ENCODE measurements at places on chromosomes 4 and X.
A peak's percentile ranks its signal among the peaks of the same experiment; 100 is the strongest.

GRCh38 chr4:98864560-98864959 is 64.4 kb downstream of the EIF4E start:
- no peak for DNase-seq

DNA sequence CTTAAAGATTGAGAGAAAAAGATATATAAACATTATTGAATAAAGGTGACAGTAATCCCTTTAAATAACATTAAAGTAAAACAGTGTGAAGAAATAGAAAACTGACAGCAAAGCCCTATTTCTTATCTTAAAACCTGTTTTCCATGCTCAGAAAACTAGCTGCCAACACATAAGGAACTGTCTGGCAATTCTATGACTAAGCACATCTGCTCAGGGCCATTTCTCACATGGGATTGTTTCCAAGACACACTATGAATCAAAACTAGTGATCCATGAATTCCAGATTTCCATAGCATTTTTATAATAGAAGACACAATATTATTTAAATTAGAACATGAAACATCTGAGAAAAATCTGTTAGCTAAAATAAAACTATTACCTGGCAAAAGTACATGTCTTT is 113.4 kb downstream of the SCLT1 start:
- DNase-seq: peak; percentile 25

GRCh38 chrX:153684467-153685155 is 3.1 kb upstream of the SLC6A8 start:
- no peak for DNase-seq

DNA sequence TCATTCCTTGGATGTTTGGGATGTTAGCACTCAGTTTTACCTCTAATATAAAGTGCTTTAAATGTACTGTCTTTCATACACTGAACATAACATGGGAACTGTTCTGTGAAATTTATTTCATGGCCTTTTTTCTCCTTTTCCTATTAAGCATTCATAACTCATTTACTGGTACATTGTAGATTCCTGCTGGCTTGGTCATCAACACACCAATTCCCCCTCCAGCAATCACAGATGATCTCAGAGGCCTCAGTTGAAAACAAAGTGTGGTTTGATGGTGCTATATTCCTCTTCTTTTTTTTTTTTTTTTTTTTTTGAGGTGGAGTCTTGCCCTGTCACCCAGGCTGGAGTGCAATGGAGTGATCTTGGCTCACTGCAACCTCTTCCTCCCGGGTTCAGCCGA is 61.9 kb upstream of the FAM47B start:
- DNase-seq: no peak

DNA sequence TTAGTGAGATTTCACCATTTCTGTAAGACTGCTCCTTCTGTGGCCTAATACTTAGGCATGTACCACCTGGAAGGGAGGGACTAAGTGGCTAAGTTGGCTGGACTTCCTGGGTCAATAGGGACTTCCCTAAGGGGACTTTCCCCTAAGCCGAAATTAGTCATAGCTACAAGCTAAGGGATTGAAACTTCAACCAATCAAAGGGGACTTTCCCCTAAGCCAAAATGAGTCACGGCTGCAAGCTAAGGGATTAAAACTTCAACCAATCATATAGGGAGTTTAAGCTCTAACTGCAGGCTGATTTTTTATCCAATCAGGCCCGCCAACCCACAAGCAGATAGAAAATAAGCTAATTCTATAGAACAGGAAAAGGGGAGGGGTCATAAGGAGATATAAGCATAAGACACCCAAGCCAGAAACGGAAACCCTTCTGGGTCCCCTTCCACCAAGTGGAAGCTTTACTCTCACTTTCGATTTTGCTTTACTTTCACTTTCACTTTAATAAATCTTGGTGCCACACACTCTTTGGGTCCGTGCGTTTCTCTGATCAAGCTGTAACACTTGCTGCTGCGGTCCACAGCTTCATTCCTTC is 382.8 kb downstream of the KLHL4 start:
- no peak for DNase-seq

DNA sequence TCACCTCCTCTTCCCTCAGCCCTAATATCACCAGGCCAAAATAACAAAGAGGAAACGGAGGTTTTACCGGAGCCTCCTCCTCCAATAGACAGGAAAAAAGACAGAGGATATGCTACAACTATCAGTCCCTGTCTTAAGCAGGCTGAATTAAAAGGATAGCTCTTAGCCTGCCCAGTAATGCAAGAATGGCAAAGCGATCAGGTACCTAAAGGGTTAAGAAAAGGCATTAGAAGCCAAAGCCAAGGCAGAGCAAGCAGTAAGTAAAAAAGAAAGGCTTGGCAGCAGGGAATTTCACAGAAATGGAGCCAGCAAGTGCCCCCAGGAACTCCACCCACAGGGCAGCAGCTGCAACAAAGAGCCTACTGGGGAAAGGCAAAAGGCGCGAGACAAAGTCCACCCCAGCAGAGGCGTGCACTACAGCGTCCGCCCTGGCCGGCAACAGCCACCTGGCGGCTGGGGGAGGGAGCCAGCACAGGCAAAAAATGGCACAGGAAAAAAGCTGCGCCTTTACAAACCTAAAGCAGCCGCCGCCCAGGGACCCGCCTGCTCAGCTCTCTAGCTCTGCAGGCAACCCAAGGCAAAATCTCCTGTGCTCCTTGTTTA is 220.6 kb upstream of the ZC4H2 start:
- peak; percentile 11 for DNase-seq

DNA sequence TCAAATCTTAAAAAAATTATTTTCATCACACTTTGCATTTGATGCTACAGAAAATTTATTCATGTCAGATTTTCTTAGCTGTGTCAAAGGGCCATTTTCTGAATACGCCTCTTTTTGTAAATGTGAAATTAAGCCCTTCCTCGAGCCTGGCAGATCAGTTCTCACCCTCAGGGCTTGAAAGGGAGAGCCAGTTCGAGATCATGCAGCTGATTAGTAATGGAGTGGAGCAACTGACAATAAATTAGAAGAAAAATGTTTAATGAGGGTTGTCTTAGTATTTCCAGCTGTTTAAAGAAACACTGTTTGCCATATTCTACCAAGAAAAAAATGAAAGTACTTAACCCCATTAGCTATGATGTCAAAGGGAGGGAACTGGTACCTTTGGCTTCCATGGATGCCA is 28.7 kb downstream of the CC2D2A start:
- no peak for DNase-seq

- DNase-seq: no peak
Measured at GRCh38 chr4:168893807-168894206, 116.2 kb downstream of the CBR4 start.

GRCh38 chr4:6901669-6902317 is 7.8 kb upstream of the TBC1D14 start:
- no peak for DNase-seq

- peak; percentile 36 for DNase-seq
Measured at GRCh38 chrX:20218836-20219505, 47.7 kb downstream of the RPS6KA3 start.

GRCh38 chr4:76733068-76733771 is 164.7 kb downstream of the SOWAHB start:
- no peak for DNase-seq

DNA sequence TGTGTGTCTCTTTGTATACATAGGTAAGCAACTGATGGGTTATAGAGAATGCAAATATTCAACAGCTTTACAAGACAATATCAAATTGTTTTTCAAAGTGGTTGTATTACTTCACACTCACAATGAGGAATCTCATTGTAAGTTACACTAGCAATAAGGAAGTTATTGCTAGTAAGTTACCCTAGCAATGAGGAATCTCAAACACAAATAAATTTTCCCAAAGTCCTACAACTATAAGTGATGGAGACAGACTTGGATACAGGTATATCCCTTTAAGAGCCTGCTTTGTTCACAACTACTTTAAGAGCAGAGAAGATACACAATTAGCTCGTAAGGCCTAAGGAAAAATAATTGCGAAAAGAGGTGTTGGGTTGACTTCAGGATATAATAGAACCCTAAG is 28.3 kb upstream of the NWD2 start:
- no peak for DNase-seq

- DNase-seq: no peak
Measured at GRCh38 chr4:183164963-183165362, 65.9 kb downstream of the WWC2 start.

- DNase-seq: peak; percentile 90
Measured at GRCh38 chr4:15805583-15806517, 27.7 kb downstream of the CD38 start.

DNA sequence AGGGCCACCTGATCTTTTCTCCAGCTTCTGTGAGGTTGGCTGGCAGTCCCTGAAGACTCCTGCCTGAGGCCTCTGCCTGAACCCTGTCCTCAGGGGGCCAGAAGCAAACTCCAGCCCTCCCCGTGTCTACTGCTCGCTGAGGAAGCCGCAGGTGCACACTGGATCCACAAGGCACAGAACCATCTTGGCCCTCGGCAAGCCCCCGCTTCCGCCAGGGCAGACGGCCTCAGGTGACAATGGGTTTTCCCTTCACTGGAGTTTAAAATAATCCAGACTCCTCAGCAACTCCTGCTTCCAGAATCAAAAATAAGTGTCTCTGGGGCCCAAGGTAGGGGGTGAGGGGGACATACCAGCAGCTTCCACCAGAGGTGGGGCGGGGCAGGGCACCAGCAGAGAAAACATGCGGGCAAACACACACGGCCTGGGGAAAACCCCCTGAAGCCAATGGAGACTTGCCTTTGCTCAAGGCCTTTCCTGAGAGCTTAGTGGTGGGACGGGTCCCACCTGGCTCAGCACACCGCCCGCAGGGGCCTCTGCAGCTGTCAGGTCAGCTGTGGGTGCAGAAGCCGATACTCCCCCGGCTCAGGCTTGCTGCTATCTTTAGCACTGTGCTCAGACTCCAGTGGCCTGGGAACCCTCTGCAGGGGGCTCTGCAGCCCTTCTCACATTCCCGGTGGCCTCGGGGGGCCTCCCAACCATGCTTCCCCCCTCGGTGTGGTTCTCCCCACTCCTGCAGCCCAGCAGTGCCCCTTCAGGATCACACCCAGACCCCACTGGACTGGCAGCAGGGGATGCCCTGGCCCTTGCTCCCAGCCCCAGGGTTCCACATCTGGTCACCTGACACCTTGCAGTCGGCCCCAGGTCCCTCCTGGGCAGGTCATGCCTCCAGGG is 1.9 kb downstream of the MYL5 start:
- DNase-seq: no peak

DNA sequence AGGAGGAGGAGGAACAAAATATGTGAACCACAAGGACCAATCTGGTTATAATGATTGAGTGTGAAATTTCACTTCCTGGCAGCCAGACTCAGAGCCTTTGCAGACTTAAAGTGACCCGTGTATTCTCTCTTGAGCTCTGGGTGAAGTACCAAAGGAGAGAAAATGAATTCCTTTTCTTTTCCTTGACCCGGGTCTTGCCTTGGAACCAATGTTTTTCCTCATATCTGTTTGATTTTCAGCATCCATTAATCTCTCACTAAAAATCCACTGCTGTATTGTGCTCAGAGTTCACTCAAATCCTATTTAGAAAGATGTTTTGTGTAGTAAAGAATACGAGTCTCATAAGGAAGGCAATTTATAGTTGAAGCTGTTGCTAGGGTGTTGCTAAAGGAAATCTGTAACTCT is 78.3 kb upstream of the C1QTNF7 start:
- DNase-seq: no peak

DNA sequence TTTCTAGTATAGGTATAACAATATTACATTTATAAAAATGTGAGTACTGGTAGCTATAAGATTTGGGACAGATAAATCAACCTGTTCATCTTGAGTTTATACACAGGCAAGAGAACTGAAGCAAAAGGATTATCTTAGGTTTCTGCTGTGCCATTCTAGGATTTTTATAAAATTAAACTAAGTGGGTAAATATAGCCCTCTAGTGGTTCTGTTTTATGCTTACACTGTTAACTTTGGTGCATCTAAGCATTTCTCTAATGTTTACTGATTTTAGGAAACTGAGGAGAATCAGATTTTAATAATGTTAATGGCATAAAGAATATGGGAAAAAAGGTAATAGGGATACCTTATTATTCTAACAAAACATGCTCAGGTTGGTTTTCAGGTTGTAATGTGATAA is 1.1 kb upstream of the RRH start:
- peak; percentile 70 for DNase-seq

GRCh38 chr4:8414377-8414776 is 26.1 kb downstream of the ACOX3 start:
- DNase-seq: no peak

DNA sequence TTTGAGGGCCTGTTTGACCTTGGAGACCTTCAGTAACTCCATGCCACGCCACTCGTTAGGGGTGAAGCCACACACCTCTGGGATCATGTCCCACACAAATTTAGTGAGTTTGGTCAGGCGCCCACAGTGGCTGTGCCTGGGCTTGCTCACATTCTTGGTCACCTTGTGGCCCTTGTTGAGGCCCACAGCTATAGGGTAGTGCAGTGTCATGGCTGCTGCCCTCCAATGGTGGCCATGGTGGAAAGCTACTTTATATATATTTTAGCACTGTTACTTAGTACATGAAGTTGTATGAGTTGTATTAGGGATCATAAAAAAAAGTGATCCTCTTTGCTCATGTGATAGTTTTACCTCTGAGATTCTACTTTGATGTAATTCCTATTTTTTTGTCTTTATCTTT is 985 bp upstream of the CXCL11 start:
- no peak for DNase-seq

GRCh38 chrX:63330681-63331080 is 20.5 kb downstream of the SPIN4 start:
- DNase-seq: no peak

GRCh38 chrX:55488006-55488592 is 1.5 kb downstream of the USP51 start:
- DNase-seq: peak; percentile 12

GRCh38 chr4:173153445-173153844 is 15.2 kb upstream of the GALNT7 start:
- no peak for DNase-seq

DNA sequence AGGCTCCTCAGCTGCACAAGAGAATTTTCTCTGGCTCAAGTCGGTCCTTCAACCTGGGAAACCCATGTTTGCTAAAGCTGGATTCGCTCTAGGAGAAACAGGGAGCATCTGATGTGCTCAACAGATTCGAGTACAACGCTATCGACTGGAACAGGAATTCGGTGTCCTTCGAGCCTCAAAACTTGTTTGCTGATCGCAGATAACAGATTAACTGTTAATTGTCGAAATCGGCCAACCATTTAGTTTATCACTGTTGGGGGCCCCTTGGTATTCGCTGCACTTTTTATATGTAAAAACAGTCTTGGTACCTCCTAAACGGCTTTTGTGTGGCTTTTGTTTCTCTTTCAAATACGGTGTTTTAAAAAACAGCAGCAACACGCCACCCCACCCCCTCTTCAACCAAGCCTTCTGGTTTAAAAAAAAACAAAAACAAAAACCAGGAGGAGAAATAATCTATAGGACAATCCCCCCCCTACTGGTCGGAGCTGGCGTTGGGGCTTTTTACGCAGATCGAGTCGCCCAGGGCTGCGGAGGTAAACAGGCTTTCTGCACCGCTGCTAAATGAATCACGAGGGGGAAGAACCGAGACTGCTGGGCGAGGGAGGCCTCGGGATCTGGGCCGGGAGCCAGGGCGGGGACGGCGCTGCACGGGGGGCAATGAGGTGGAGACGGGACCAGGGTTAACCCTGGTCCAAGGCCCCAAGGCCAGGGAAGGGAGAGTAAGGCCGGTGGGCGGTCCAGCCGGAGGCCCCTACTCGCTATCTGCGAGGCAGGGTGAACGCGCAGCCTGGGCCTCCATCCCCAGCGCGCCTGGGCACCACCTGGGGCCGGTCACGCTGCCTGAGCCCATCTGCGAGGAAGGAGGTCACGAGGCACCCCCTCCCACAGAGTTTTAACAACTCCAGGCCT is 71.7 kb upstream of the BCOR start:
- DNase-seq: peak; percentile 89
